ENCODE measurements at places on chromosomes 4 and X.

GRCh38 chr4:99071159-99071558 is 17.4 kb downstream of the ADH5 start:
- no peak for DNase-seq

DNA sequence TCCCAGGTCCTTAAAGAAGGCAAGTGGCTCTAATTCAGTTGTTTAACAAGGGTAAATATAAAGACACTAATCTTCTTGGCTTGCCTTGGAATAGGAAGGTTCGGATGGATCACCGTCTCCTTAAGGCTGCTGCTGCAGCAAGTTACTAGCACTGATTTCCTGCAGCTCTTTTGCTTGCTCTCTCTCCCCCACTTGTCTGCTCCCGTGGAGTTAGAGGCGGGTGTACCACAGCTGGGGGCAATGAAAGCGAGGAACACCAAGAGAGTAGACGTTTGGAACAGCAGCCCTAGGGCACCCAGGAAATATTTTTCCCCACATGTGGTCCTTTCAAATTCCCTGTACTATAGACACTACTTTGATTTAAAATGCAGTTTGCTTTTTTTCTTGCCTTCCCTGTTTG is 202.2 kb downstream of the SH2D1A start:
- no peak for DNase-seq

- DNase-seq: no peak
These were observed 80.2 kb downstream of the GRIA2 start for GRCh38 chr4:157300701-157301100.

GRCh38 chrX:39551762-39552161 is 546.0 kb downstream of the BCOR start:
- no peak for DNase-seq

DNA sequence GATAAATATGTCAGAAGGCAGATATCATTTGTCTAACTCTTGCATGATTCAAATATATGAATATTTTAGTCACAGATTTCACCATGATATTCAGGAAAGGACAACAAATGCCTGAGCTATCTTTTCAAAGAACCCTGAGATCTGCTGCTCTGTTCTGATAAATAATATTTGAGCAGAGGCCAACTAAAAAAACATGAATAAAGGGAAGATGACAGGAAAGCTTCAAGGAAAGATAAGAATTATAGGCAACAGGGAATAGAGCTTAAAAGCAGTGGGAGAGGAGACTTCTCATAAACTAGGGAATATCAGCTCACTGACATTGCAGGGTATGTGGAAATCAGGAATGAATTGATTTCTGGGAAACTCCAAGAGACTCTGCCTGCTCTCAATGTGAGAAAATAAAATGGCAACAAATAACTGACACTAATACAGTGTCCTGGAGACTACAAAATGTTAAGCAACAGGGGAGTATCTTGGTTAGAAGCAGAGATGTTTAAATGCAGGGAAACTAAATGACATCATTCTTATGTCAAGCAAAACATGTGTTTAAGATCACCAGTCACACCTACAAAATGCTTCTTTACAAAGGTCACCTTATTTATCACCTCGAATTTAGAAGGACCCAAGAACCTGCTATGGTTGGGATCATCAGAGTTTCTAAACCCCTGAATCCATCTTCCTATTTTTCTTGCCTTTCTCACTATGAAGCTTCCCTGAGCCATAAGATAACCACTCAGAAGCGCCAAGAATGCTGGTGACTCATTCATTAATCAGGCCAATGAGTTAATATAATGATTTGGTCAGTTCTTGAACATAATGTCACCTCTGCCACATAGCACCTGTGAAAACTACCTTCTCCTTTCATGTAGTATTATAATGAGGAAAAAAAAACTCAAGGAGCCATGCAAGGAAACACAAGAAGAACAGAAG is 78.1 kb downstream of the NDST3 start:
- DNase-seq: no peak

DNA sequence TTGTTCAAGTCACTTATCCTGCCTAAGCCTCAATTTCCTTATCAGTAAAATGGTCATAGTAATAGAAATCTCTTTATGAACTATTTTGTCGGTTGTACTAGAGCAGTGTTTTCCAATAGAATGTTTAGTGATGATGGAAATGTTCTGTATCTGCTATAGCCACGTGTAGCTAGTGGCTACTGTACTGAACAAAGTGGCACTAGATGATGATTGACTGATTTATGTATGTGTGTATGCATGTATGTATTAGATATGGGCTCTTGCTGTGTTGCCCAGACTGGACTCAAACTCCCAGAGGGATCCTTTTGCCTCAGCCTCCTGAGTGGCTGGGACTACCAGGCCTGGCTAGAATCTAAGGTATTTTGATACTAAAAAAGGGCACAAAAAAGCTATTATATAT is 24.7 kb upstream of the SLC9B1 start:
- DNase-seq: no peak

Data from Jurkat, Clone E6-1 (cell line).